ENCODE measurements at places on chromosomes 7 and 10. TPM values are rescaled to one million over a fixed set of nuclear protein-coding genes. Genes with fewer than 3 reads are reported as not detected.

IFT22 gene
- 28.3 TPM for polyA plus RNA-seq

SAMD9L gene
- polyA plus RNA-seq, result 6.8 TPM

FXYD4 gene
- polyA plus RNA-seq, result not detected

SLC13A1 gene
- polyA plus RNA-seq, result not detected

CELF2 gene
- polyA plus RNA-seq, result 9.8 TPM

CALML5 gene
- polyA plus RNA-seq, result 11.4 TPM

GRK5 gene
- polyA plus RNA-seq, result 12.2 TPM

GRM8 gene
- polyA plus RNA-seq, result not detected

MMP21 gene
- not detected for polyA plus RNA-seq

GRCh38 chr7:53418834-53419482 lies 383.5 kb downstream of the POM121L12 start:
- no peaks in the 10 kb centered on the region for H3K4me1 ChIP-seq
- DNase-seq, result no peak
- H3K27ac ChIP-seq, result no peak overlapping the region

DNA sequence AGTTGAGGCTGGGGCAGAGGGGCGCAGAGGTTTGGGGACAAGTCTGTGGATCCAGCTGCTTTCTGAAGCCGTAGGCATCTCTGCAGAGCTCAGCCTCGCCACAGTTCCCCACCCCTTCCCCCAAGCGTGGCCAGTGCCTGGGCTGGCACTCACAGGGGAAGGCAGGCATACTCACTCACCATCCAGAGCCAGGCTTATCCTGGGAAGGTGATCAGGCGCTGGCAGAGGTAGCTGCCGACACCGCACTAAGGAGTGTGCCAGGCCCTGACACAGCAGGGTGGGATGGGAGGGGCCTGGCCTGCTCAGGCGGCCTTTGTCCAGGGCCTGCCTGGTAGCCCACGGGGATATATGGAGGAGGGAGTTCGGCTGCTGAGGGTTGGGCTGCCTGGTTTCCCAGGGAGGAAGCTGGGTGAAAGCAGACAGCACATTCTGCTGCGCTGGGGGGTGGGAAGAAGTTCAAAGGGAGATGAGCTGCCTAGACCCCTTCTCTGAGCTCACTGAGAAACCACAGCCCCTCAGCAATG lies 15.9 kb downstream of the VSIR start:
- DNase-seq, result no peak
- H3K27ac ChIP-seq, result no peak overlapping the region
- no peak overlapping the region for H3K4me3 ChIP-seq

DNA sequence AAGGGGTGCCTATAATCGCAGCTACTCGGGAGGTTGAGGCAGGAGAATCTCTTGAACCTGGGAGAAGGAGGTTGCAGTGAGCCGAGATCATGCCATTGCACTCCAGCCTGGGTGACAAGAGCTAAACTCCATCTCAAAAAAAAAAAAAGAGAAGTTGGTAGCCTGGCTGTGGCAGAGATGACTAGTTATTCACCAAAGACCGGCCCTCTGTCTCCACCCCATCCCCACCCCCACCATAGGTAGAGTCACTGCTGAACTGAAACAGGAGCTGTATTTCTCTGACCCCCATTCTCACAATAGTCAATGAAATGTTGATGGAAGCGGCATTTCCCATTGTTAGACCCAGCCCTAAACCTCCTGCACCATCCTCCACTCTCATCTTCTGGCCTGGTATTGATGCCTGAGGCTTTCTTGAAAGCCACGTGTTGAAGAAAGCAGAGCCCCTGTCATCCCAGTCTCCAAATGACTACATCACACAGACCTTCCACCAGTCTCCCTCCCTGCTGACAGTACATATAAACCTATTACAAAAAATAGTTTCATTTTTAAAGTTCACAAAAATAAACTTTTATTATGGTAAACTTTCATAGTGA lies 9.4 kb upstream of the PIK3CG start:
- H3K27me3 ChIP-seq, result no peaks in the 10 kb centered on the region
- no peak for DNase-seq
- H3K4me3 ChIP-seq, result no peak overlapping the region
- H3K4me1 ChIP-seq, result no peaks in the 10 kb centered on the region

DNA sequence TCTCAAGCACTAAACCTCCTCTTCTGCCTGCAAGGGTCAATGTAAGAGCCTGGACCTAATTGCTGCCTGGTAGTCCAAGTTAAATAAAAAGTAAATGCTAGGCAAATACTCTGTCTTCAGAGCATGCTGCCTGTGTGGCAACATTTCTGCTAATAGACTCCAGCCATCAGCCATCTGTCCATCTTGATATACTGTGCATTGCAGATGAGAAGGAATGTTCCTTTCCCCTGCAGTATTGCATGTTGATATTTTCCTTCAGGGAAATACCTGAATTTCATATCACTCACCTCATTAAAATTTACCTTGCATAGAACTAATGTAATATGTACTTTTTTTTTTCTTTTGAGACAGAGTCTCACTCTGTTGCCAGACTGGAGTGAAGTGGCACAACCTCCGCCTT lies 87.9 kb downstream of the SLC16A9 start:
- H3K36me3 ChIP-seq, result no peaks in the 10 kb centered on the region
- H3K27me3 ChIP-seq, result no peaks in the 10 kb centered on the region
- no peak overlapping the region for H3K27ac ChIP-seq
- no peak for DNase-seq

DNA sequence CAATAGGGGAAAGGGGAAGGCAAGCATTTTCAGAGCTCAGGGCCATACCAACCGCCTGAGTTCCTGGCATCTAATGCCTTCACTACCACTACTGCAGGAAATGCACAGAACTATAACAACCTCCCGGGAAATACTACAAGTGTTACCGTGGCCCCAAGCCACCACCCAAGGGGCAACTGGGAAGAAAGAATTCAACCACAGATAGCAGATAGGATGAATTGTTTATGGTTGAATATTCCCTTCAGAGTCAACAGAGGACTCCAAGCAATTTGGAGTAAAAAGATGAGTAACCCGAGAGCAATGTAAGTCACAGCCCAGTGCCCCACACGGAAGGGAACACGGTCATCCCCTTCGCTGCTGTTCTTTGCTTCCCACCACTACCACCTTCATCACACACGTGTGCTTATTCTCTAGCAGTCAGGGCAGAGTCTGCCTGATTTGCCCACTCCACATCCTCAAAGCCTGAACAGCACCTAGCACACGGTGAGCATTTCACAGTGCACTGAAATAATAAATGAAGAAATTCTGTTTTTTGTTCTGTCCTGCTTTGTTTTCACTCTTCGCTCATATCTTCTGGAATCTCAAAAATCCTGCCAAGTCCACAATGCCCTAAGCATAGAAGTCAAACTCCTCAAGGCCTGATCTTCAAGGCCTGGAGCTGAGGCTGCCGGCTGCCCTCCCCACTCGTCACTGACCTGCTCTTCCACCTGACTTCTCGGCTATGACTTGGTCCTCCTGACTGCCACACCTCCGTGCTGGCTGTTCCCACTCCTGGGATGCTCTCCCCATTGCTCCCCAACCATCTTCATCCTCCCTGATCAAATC lies 221.1 kb downstream of the KCNMA1 start:
- no peak for DNase-seq
- H3K36me3 ChIP-seq, result no peaks in the 10 kb centered on the region
- H3K4me1 ChIP-seq, result peaks cover 22% of the 10 kb centered on the region
- no peak overlapping the region for H3K27ac ChIP-seq
- no peaks in the 10 kb centered on the region for H3K27me3 ChIP-seq

DNA sequence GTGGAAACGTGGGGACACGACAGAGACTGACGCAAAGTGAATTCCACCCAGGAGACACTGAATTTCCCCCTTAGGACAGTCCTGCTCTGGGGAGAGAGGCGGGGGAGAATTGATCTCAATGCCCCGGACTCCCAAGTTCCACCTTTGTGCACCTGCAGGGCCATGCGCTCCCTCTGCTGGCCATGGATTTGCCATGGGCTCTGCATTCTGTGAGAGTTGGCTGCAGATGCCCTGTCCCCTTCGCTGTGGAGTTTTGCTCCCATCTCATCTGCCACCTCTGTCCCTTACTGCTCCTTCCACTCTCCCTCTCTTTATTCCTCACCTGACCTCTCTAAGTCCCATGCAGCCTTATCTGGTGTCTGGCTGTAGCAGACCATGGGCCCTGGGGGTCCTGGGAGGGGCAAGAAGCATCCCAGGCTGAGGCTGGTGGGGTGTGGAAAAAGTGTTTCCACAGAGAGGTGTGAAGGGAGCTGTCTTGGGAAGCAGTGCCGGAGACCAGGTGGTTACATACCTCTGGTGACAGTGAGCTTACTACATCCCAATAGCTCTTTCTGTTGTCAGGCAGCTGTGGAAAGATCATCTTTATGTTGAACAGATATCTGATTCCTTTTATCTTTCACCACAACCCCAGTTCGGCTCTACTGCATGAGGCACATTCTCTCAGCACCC lies 14.3 kb downstream of the GHRHR start:
- H3K36me3 ChIP-seq, result no peaks in the 10 kb centered on the region
- H3K27me3 ChIP-seq, result peaks cover 19% of the 10 kb centered on the region
- no peak overlapping the region for H3K4me3 ChIP-seq
- no peak for DNase-seq
- H3K4me1 ChIP-seq, result no peaks in the 10 kb centered on the region

- H3K4me1 ChIP-seq, result no peaks in the 10 kb centered on the region
- no peak overlapping the region for H3K27ac ChIP-seq
- no peaks in the 10 kb centered on the region for H3K36me3 ChIP-seq
- no peak for DNase-seq
Measured at GRCh38 chr10:76393875-76394706, 962.7 kb downstream of the LRMDA start.

DNA sequence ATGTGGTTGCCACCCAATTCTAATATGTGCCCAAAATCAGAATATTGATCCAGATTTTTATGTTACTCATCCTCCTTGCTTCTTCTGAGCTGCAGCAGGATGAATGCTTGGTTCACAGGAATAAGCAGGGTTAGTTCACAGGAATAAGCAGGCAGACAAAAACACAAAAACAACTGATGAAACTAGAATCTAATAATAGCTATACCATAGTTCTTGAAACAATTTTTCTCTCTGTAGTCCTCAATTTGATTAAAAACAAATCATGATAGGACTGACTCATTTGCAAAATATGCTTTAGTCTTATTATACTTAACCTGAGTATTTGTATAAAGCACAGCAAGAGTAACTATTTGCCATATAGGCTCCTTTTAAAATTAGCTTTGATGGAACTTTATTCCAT lies 24.4 kb upstream of the ARHGAP12 start:
- no peak for DNase-seq
- no peaks in the 10 kb centered on the region for H3K27me3 ChIP-seq
- no peak overlapping the region for H3K27ac ChIP-seq
- peaks cover 4% of the 10 kb centered on the region for H3K4me1 ChIP-seq
- no peaks in the 10 kb centered on the region for H3K36me3 ChIP-seq
- H3K4me3 ChIP-seq, result no peak overlapping the region

DNA sequence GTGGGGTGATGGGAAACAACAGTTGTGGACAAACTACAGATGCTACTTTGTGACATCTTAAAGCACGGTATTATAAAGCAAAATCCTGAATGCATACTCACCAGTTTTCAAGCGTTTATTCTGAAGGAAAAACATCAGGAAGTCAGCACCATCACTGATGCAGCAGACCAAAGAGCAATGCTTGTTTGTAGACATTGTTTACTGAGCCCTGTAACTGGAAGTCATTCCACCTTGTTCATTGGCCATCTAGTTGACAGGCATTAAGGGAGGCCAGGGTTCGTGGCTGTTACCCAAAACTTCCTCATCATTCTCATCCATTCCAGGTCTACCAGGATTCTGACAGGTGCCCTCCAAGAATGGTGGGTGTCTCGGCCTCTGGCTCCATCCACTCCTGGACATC lies 55.3 kb upstream of the FAM204A start:
- H3K4me3 ChIP-seq, result no peak overlapping the region
- no peaks in the 10 kb centered on the region for H3K4me1 ChIP-seq
- no peak for DNase-seq
- no peaks in the 10 kb centered on the region for H3K36me3 ChIP-seq
- H3K27ac ChIP-seq, result no peak overlapping the region

DNA sequence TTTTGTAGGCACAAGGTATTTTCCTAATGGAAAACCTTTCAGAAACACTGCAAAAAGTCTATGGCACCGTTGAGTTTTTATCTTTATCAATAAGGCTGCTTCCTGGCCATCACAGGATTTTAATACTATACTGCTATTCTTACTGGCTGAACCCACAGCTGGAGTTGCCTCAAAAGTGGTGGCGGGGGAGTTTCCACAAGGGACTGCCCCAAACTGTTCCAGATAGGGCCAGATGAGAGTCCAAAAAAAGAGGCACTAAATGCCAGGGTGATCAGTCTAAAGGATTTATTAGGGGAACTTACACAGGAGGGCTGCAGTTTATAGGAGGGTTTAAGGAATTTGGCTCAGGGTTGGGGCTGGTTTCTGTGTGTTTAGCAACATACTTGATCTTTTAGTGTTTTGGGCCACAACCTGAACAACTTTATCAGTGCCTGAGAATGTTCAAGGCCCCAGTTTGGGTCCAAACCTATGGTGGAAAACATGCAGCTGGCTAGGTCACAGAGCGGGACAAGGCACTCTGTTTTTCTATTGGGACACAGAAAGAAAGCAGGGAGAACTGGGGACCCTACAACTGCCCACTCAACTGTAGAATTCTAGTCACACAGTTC lies 41.4 kb downstream of the STAM start:
- H3K27ac ChIP-seq, result no peak overlapping the region
- peaks cover 6% of the 10 kb centered on the region for H3K4me1 ChIP-seq
- DNase-seq, result no peak
- no peaks in the 10 kb centered on the region for H3K27me3 ChIP-seq
- H3K36me3 ChIP-seq, result peaks cover 5% of the 10 kb centered on the region
